ENCODE measurements at places on chromosomes 2 and 18. TPM values are rescaled to one million over a fixed set of nuclear protein-coding genes. Genes with fewer than 3 reads are reported as not detected.
A peak's percentile ranks its signal among the peaks of the same experiment; 100 is the strongest.

PLGLB2 gene
- 0.98 TPM for total RNA-seq

LYG2 gene
- not detected for total RNA-seq

ONECUT2 gene
- 0.06 TPM for total RNA-seq

CELF4 gene
- 1.7 TPM for total RNA-seq

ING5 gene
- 29.5 TPM for total RNA-seq

SLC35F6 gene
- total RNA-seq, result 31.6 TPM

PRSS56 gene
- total RNA-seq, result not detected

UPP2 gene
- not detected for total RNA-seq

ICOS gene
- total RNA-seq, result not detected

ALK gene
- 0.99 TPM for total RNA-seq

GKN2 gene
- not detected for total RNA-seq

BOK gene
- 61.5 TPM for total RNA-seq

LONRF2 gene
- 37.9 TPM for total RNA-seq

CAPN14 gene
- total RNA-seq, result 0.42 TPM

CD207 gene
- 1.0 TPM for total RNA-seq

GCG gene
- not detected for total RNA-seq

GRCh38 chr18:31154181-31154580, 8.5 kb downstream of the DSC1 start:
- no peak for DNase-seq

DNA sequence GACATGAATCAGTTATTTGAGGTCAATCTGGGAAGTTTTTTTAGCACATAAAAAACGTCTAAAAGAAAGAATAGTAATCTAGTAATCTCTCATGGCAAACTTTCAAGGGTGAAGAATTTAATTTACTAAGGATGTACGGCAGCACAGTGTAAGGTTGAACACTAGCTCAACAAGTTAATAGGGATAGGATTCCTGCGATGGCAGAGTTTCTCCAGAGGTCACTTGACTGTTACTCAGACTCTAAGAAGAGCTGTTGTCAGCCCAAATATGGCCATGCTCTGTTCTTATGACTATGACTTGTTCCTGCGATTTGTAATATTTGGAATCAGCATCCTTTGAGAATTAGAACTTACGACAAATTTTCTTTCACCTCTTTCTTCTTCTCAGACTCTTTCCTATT, 553.3 kb upstream of the TNP1 start:
- DNase-seq, result peak; percentile 86

DNA sequence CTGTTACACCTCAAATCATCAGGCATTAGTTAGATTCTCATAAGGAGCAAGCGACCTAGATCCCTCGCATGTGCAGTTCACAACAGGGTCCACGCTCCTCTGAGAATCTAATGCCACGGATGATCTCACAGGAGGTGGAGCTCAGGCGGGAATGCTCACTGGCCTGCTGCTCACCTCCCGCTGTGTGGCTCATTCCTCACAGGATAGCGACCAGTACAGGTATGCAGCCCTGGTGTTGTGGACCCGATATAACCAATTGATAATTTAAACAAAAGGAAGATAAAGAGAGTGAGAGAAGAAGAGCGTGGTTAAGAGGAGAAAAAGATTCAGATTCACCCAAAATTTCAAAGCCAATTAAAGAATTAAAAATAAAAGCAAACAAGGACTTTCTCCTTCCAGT, 20.8 kb downstream of the TLK1 start:
- DNase-seq, result no peak

- DNase-seq, result no peak
These were observed at the start of gene OSBPL6 for GRCh38 chr2:178193823-178194599. OSBPL6 (plus strand) TSS chr2:178194512; CDS start chr2:178306185, 111,673 bp downstream.

GRCh38 chr18:43278355-43278754, 1.1 kb upstream of the SYT4 start:
- no peak for DNase-seq

GRCh38 chr2:7432436-7432835, 515.2 kb downstream of the RNF144A start:
- DNase-seq, result no peak

- no peak for DNase-seq
These were observed 10.0 kb upstream of the DES start for GRCh38 chr2:219408204-219408603.

GRCh38 chr2:132936791-132937190, 266.8 kb upstream of the LYPD1 start:
- DNase-seq, result no peak

DNA sequence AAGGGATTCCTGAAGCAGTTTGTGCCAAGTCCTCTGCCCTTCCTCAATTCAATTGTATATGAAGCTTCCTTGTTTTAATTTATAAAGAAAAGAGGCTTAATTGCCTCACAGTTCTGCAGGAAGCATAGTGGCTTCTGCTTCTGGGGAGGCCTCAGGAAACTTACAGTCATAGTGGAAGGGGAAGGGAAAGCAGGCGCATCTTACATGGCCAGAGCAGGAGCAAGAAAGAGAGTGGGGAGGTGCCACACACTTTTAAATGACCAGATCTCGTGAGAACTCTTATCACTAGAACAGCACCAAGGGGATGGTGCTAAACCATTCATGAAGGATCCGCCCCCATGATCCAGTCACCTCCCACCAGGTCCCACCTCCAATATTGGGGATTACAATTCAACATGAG, 114.2 kb downstream of the SGPP2 start:
- no peak for DNase-seq

- no peak for DNase-seq
These were observed 774.3 kb upstream of the HS6ST1 start for GRCh38 chr2:129092956-129093355.

DNA sequence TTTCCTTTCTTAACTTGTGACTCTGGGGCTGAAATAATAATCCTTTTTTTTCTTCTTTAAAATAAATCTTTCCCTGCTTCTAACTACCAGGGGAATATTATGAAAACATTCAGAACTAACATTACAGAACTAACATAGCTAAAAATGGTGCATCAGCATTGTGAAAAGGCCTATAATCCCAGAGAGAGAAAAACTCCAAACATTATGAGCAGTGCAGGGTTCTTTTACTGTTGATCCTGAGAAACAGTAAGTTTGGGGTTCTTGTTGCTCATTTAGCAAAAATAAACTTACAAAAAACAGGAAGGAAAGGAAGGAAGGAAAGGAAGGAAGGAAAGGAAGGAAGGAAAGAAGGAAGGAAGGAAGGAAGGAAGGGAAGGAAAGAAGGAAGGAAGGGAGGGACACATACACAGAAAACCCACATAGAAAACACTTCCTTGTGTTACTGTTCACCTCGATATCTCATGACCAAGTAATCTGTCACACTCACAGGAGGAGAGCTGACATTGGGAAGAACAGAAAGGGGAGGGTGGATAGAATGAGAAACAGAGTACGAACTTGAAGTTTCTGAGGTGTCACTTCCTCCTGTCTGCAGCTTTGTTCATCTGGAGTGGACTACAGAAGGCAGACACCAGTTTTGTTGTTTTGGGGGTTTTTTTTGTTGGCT, 18.4 kb upstream of the PIK3C3 start:
- DNase-seq, result no peak

GRCh38 chr18:79136742-79137141, 67.5 kb downstream of the ATP9B start:
- no peak for DNase-seq

DNA sequence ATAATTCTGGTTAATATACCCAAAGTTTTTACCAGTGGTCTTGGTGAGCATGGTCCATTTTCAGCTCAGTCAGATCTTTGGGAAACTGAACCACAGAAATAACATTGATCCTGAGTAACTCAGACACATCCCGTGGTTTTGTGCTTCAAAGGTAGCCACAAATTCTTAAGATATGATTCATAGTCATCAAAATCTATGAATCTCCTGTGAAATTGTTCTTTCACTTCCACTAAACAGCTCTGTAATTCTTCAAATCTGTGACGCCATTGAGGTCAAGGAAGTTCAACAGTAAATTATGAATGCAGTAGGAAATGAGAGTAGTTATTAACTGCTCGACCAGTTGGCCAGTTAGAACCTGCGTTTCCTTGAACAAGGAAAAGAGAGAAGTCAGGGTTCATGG, 147.3 kb downstream of the IRS1 start:
- no peak for DNase-seq

GRCh38 chr2:196170606-196171247, 651 bp downstream of the STK17B start:
- DNase-seq, result no peak

DNA sequence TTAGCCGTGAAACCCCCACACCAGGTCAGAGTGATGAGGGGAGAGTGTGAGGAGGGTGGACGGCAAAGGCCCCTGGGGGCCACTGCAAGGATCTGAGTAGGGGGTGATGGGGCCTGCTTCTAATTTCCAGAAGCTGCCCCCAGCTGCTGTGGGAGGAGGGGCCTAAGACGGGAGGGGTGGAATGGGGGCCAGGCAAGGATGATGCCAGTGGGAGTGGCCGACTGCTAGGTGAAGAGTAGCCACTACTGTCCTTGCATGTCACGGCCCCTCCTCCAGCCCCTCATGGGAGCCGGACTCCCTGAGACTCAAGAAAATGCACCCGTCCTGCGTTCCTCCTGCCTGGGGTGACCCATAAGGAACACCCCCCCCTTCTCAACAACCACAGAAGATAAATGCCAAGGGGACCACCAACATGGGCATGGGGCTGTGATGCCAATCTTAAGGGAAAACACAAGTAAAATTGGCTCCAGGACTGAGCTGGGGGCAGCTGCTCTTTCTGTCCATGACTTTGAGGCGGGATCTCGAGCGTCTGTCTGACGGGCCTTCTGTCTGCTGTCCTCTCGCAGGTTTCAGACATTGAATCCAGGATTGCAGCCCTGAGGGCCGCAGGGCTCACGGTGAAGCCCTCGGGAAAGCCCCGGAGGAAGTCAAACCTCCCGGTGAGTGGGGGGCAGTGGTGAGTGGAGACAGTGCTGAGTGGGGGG, 24.2 kb upstream of the PRLH start:
- DNase-seq, result no peak

- no peak for DNase-seq
These were observed 10.8 kb downstream of the RNU4ATAC start for GRCh38 chr2:121541495-121541894.

- DNase-seq, result no peak
These were observed 81.9 kb downstream of the NEURL3 start for GRCh38 chr2:96423291-96423690.

GRCh38 chr18:6607343-6607742, 122.2 kb upstream of the ARHGAP28 start:
- DNase-seq, result no peak

DNA sequence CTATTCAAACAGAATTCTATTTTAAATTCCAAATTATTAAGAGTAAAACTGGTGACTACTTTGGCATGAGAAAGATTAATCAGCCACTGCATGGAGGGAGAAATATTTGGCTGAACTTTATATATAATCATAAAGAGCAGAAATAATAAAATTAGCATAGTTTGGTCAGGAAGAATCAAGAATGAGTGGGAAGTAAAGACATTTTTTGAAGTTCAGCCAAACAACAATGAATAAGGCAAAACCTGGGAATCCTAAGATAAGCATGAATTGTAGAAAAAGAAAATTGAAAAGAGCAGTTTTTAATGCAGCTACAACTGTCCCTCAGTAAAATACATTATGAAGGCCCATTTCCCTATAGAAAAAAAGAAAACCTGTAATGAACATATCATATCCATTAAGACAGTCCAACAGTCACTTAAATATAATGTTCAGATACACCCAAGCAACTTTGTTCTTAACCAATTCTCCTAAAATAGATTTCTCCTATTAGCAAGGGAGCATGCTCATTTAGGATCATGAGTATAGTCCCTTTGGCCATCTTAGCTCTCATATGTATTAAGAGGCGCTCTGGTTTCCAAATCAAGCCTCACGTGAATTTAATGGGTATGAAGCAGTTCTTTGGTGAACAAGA, 6.5 kb downstream of the TMEM17 start:
- no peak for DNase-seq

DNA sequence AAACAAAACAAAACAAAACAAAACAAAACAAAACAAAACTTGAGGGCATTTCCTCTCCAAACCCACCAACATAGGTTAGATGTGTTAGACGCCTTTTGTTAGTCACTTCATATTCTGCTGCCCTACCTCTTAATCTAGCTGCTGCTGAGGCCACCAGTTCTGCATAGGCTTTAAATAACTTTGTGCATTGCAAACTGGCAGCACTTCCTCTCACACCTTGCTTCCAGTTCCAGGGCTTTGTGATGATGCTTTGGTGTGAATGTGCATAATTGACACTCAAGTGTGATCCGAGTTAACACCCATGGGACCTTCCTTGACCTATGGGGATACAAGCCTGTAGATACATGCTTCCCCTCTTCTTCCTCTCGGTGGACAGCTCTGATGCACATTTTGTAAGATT, 2.3 kb upstream of the SERPINB11 start:
- DNase-seq, result no peak

DNA sequence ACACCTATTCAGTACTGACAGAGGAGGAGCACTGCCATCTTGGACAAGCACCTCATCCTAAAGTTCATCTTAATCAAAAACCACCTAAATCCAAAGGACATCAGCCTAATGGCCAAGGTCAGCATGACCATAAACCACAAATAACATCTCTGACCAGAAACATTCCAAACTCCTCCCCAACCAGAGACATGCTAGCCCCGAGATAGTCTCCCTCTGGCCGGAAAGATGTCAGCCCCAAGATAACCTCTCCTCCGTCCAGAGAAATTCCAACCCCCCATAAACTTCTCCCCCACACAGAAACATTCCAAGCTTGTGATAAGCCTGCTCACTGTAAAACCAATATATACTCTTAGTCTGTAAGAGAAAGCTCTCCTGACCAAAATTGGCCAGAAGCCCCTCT, 260.6 kb downstream of the CLIP4 start:
- no peak for DNase-seq

GRCh38 chr18:28771849-28772248, 594.9 kb upstream of the CDH2 start:
- no peak for DNase-seq

DNA sequence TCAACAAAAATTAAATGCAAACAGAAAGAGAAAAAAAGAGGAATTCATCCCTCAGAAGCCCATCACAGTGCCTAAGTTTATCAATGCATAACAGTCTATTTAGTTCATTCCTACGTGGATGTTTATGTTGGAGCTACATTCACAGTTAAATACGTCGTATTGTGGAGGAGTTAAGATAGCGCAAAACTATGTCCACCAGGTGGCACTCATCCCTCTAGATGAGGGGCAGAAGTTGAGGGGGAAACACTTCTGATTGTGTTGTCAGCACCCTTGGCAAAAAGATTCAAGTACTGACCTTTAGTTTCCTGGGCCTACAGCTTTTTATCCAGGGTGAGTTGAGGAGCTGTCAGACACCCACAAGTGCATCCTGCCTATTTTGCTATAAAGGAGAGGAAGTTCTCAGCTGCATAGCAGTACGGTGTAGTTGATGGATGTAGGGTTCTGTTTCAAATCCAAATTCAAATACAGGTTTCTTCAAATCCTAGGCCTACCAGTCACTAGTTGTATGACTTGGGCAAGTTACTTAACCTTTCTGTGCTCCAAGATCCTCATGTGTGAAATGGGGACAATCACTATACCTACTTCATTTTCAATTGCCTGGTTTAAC, 26.8 kb upstream of the MYO1B start:
- no peak for DNase-seq

DNA sequence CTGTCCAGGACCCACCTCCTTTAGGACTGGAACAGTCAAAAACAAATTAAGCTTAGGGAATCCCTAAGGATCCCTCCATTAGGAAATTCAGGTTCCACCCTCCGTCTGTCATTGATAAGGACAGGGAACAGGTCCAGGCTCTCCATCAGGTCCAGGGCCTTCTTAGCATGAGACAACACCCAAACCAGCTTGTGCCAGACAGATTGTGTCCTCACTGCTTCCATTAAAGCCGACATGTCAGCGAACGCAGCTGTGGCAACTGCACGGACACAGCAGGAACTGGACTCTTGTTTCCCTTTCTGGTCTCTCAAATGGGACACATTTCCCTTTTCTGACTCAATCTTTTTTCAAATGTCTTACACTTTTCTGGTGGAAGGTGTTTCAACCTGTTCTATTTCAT, 81.4 kb downstream of the BCL11A start:
- DNase-seq, result no peak

GRCh38 chr2:33491441-33492084, 15.1 kb downstream of the RASGRP3 start:
- DNase-seq, result no peak
